NCI-H187 (cell line): ENCODE measurements at places on chromosomes 4 and X.

DNA sequence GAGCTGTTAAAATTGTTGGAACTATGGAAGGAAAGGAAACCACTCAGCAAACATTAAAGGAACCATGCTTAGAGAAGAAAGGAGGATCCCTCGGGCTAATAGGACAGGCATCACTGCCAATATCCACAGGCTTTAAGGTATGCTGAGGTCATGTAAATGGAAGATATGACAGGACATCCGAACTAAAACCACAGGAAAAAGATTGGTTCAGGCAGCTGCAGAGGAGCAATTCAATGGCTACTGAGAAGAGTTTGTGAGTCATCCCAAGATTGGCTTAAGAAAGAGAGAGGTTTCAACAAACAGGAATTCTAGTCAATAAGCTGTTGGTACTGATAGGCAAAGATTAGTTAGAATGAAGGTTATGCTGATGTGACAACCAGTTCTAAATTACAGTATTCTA, 106.4 kb upstream of the FAM241A start:
- DNase-seq = no peak

DNA sequence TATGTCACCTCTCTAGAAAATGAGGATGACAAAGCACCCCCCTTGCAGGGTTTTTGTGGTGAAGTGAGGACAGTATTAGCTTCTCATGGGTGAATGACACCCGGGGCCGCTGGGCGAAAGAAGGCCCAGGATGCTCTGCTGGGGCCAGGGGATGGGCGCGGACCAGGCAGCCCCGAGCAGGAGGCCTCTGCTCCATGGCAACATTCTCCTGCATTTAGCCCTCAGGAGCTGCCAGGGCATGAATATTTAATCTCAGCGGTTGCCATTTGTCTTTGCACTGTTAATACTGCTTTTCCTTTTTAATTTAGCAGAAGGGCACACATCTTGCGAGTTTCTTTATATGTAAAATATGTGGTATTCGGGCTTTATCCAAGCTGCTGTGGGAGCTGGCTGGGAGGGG, 30.3 kb upstream of the PSAPL1 start:
- DNase-seq = no peak

DNA sequence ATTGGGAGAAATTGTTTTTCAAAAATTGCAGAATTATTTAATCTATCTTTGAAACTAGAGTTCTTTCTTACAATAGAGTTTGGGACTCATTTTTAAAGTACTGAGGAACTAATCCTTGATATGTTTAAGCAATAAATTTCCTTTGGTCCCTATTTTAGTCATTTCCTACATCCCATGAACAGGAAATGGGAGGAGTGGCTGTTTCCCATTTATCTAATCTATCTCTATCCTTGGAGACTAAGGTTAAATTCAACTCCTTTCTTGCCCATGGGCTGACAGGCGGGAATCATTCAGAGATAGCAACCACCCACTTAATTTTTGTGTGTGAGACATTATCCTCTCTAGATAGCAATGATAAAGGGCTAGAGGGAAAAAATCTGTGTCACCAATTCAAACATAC, 131.6 kb upstream of the EMCN start:
- DNase-seq = no peak

- DNase-seq = no peak
Measured at GRCh38 chr4:123593655-123594054, 197.1 kb downstream of the SPRY1 start.

DNA sequence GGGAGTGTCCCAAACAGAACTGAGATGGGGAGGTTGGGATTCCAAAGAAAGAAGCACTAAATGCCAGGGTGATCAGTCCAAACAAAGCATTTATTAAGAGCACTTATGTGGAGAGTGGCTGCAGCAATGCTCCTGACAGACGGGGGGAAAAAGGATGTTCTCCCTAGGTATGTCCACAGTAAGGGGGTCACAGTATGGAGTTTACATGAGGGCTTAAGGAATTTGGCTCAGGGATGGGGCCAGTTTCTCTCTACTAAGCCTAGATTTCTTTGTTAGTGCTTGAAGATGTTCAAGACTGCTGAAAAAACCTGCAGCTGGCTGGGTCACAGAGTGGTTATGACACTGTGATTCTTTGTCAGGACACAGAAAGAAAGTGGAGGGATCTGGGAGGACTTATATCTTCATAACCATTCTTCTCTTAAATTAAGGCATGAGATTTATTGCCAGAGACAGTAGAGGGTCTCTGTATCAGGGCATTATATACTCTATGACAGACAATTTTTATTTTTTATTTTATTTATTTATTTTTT, 1468.0 kb downstream of the C4orf33 start:
- no peak for DNase-seq

- no peak for DNase-seq
Measured at GRCh38 chr4:4614925-4615678, 73.3 kb upstream of the STX18 start.

DNA sequence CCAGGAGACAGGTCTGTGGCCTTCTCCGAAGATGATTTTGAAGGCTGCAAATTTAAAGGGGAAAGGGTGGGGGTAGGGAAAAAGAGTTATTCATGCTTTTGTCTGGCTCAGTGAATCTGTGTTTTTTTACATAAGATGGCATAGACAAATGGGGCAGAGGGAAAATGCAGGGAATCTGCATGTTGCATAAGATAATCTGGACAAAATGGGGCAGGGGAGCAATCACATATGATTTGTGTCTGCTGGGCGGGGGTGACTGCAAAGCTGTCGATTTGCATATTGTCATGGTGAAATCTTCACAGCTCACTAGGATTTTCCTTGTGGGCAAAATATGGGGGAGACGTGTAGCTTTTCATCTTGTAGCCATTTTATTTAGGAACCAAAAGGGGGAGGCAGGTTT, 29.4 kb upstream of the GYG2 start:
- DNase-seq = no peak
